ENCODE measurements at places on chromosomes 6 and 20. TPM values are rescaled to one million over a fixed set of nuclear protein-coding genes. Genes with fewer than 3 reads are reported as not detected.

The UST gene
- 15.2 TPM for total RNA-seq

The DEFB129 gene
- total RNA-seq = not detected

The PRR18 gene
- not detected for total RNA-seq

The KHDC1L gene
- not detected for total RNA-seq

The FOXP4 gene
- total RNA-seq = 26.9 TPM

The BPIFB4 gene
- total RNA-seq = not detected

The DEFB114 gene
- not detected for total RNA-seq

The CFB gene
- total RNA-seq = 83.3 TPM

The PTK7 gene
- 3.0 TPM for total RNA-seq

The SOX4 gene
- 10.3 TPM for total RNA-seq

The KCNQ5 gene
- 4.0 TPM for total RNA-seq

The IMPG1 gene
- not detected for total RNA-seq

The TRIM39 gene
- 12.1 TPM for total RNA-seq

The OVOL2 gene
- total RNA-seq = not detected

The PRKN gene
- 7.9 TPM for total RNA-seq

The HRH3 gene
- total RNA-seq = not detected

The HTR1B gene
- total RNA-seq = 9.2 TPM

The SEC23B gene
- total RNA-seq = 32.3 TPM

The PTK6 gene
- total RNA-seq = 0.60 TPM

The SIRPD gene
- total RNA-seq = not detected

The NMBR gene
- total RNA-seq = not detected

The PBOV1 gene
- total RNA-seq = not detected

The NOTCH4 gene
- 24.1 TPM for total RNA-seq

The HLA-F gene
- total RNA-seq = 61.8 TPM

The POU3F2 gene
- not detected for total RNA-seq

The HLA-DPA1 gene
- 84.9 TPM for total RNA-seq

The OOEP gene
- 0.24 TPM for total RNA-seq

The DEFB124 gene
- 2.9 TPM for total RNA-seq

The SLC22A2 gene
- 0.43 TPM for total RNA-seq

The ANKRD66 gene
- not detected for total RNA-seq

The ALDH5A1 gene
- total RNA-seq = 4.0 TPM

The HLA-DOB gene
- 0.69 TPM for total RNA-seq
